ENCODE measurements at places on chromosomes 7 and 10.

- DNase-seq = no peak
Observed at GRCh38 chr10:131730771-131731497, 169.9 kb upstream of the PPP2R2D start.

DNA sequence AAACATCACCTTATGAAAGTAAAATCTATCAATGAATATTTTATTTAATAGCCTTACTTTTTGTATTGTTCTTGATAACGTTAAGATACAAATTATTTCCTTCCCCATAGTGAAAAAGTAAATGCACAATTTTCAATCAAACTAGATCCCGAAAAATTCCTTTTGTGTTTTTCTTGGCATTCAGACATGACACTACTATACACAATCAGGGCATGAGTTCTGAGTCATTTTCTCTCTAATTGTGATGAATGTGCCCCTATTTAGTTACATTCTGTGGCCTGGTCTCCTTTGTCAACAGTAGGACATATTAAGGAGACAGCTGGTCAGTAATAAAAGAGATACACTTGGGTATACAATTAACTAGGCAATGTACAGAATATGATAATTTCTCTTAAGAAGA is 19.8 kb downstream of the COL1A2 start:
- no peak for DNase-seq

GRCh38 chr10:4242561-4243035 is 457.6 kb upstream of the KLF6 start:
- DNase-seq = no peak

DNA sequence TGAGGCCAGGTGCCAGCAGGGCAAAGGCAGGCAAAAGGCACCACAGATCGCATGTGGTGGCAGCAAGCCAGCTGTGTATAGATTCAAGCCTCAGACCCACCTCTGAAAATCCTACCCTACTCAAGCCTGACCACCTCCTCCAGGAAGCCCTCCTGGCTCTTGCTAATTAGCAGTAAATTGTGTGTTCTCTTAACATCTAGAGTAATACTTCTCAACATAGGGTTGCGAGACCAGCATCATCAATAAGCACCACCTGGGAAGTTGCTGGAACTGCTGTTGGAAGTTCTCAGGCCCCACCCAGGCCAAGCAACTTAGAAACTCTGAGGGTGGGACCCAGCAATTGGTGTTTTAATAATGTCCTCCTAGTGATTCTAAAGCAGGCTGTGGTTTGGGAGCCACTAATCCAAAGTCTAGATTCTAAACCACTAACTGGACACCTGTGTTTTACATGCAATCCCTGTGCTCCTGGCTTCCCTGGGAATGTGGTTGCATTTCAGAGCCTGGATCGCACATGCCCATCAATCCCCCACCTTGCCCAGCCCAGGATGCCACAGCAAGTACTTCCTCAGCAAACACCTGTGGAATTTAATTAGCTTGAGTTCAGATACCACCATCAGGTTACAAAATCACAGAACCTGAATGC is 46.2 kb downstream of the KCNMA1 start:
- no peak for DNase-seq

- no peak for DNase-seq
Observed at GRCh38 chr7:55512635-55513191, 59.6 kb downstream of the VOPP1 start.

- no peak for DNase-seq
Observed at GRCh38 chr7:158030566-158030965, 557.1 kb downstream of the PTPRN2 start.

DNA sequence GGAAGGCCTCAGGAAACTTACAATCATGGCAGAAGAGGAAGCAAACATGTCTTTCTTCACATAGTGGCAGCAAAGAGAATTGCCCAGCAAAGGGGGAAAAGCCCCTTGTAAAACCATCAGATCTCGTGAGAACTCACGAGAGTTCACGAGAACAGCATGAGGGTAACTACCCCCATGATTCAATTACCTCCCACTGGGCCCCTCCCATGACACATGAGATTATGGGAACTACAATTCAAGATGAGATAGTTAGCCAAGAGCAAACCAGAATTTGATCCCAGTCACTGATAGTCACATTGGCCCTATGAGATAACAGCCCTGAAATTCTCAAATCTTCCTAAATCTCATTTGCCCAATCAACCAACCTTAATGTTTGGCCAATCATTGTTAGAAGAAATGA is 18.2 kb upstream of the ITPRID1 start:
- DNase-seq = no peak

- no peak for DNase-seq
Observed at GRCh38 chr7:863106-863505, 13.2 kb upstream of the GET4 start.

DNA sequence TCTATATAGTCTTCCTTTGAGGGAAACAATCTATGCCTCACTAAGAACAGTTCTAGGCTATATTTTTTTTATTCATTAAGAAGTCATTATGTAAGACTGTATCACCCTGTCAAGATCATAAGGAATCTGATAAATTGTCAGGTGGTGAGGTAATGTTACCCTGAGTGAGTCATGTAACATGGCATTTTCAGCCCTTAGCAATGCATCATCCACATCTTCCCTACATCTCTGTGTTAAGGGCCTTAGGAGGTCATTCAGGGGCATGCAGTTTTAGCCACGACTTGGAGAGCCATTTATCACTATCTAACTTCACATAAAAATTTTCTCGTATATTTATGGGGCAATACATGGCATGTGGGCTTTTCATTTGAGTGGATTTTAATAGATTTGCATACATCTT is 924.5 kb upstream of the MBL2 start:
- DNase-seq = no peak

Data from GM06990 (cell line).